ENCODE measurements at places on chromosomes 4 and X.

GRCh38 chr4:3307891-3308575 lies 15.2 kb downstream of the RGS12 start:
- DNase-seq = no peak

- DNase-seq = no peak
Observed at GRCh38 chr4:18314731-18315130, 293.2 kb upstream of the LCORL start.

- DNase-seq = no peak
Observed at GRCh38 chrX:115011428-115011827, 6.0 kb downstream of the IL13RA2 start.

GRCh38 chr4:162959046-162959445 lies 207.6 kb downstream of the NAF1 start:
- no peak for DNase-seq

DNA sequence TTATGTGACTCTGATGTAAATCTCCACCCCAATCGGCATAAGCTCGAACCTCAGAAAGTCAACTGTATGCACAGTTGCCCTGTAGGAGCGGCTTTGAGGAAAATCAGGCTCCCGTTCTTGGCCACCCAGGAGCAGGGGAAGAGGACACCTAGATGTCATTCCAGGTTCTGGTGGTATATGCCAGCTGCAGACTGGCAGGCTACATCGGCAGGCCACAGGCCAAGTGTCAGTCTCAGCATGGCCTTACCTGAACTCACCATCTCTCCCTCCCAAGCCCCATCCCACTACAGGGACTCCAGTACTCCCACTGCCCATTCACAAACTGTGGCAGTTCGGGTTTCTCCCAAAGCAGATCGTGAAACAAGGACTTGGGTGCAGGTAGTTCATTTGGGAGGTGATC lies 428.1 kb downstream of the BCOR start:
- DNase-seq = no peak

DNA sequence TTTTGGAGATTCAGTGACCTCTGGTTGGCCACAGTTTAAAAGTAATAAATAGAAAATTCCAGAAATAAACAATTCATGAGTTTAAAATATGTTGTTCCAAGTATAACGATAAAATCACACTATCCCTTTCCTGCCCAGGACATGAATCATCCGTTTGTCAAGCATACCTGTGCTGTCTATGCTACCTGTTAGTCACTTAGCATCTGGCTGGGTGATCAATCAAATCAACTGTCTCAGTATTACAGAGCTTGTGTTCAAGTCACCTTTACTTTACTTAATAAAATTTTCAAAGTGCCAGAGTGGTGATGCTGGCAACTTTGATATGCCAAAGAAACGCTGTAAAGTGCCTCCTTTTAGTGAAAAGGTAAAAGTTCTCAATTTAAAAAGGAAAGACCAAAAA lies 979.5 kb upstream of the NDST4 start:
- DNase-seq = no peak
